ENCODE measurements at places on chromosomes 16 and 17.

DNA sequence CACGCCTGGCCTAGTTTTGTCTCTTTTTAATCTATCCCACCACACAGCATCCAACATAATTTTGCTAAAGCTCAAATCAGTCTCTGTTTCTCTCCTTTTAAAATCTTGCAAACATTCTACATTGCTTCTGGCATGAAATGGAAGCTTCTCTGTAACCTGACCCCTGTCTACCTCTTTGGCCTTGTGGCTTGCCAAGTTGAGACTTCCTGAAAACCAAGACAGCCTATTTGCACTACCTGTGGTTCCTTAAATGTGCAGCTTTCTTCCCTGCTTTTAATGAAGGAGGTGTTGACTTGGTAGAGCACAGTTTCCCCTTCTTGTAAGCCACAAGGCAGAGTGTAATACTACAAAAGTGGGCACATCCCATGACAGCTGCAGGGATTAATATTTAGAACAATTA is 6.0 kb upstream of the CCL3 start:
- H3K27me3 ChIP-seq, result no peaks in the 10 kb centered on the region
- H3K4me3 ChIP-seq, result no peak overlapping the region

GRCh38 chr16:27195076-27195741 is 8.1 kb upstream of the KDM8 start:
- DNase-seq, result no peak
- no peaks in the 10 kb centered on the region for H3K4me1 ChIP-seq
- H3K27ac ChIP-seq, result no peak overlapping the region
- H3K27me3 ChIP-seq, result no peaks in the 10 kb centered on the region

GRCh38 chr17:17693253-17694168 is 12.3 kb downstream of the RAI1 start:
- H3K4me3 ChIP-seq, result peak overlapping the region; percentile 53
- peaks cover 26% of the 10 kb centered on the region for H3K4me1 ChIP-seq
- no peaks in the 10 kb centered on the region for H3K27me3 ChIP-seq
- peak overlapping the region; percentile 79 for H3K27ac ChIP-seq

DNA sequence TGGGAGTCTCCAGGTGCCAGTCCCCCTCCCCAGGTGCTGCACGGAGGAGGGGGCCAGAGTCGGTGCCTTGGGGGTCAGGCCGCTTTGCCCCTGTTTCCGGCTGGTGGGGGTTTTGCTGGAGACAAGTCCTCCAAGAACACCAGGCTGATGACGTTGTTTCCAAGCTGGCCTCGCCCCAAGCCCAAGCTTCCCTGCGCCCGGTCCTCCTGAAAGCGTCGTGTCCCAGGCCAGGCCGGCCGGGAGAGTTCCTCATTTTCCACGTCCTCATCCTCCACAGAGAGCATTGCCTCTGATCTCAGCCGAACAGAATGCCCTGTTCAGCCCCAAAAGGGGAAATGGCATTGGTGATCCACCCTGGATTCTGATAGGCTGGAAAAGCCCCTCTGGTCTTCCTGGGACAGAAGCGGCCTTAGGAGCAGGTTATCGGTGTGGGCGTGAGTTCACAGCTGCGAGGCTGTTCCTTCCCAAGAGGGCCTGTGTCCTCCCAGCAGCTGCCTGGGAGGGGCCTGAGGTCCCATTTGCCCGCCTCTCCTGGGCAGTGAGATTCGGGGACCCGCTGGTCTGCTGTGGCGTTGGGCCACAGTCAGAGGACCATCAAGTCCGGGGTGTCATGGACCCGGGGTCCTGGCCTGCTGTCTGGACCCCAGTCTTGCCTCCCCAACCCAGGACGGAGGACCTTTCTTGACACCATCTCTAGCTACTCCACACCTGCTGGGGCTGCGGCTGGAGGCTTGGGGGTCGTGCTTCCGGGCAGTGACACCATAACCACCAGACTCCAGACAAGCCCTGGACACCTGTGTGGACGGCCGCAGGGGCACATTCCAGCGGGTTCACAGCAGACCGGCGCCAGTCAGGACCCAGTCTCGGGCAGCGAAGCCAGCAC is 7.1 kb downstream of the SOX8 start:
- H3K4me3 ChIP-seq, result no peak overlapping the region
- H3K36me3 ChIP-seq, result no peaks in the 10 kb centered on the region
- H3K27ac ChIP-seq, result no peak overlapping the region
- no peak for DNase-seq
- no peaks in the 10 kb centered on the region for H3K27me3 ChIP-seq

DNA sequence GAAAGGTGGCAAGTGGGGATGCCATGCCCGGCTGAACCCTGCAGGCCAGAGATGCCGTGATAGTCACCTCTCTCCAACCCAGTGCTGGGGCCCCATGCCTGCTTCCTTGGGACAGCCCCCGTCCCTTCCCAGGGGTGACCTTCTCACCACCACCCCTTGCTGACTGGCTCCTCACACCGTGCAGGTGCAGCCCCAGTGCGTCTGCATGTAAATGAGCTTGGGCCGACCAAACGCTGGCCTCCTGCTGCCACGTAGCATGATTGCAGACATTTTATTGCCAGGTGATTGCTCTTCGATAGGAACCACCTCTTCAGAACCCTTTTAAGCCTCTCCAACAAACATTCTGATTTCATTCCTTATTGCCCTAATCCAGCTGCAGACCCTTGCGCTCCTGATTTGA is 32.5 kb downstream of the ASIC2 start:
- DNase-seq, result no peak
- no peaks in the 10 kb centered on the region for H3K4me1 ChIP-seq

DNA sequence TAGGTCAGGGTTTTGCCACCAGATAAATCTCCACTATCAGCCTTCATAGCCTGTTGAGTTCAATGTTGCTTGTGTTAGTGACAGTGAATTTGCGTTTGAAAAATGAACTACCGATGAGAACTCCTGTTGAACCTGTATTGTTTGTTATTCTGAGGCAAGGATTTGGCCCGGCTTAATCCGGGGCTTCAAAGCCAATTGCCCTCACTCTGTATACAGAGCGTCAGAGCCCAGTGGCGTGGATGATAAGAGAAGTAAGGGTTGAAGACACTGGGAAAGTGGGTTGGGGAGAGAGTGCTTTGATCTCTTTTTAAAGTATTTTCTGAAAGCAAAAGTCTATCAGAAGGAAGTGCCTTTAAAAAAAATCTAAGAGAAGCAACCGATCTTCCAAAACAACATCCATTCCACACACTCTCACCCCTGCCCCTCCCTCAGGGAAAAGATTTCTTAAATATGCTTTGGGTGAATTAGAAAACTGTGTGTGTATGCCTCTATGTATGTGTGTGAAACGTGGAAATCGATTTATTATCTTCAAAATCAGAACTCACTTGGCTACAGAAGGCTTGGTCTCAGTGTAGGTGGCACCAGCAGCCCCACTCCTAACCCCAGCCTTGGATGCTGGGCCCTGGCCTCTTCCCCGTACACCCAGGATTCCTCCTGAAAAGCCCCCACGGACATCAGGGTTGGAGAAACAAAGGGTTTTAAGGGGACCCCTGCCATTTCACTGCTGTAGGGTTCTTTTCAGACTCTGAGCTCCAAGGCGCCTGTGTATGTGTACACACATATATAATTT is 8.8 kb downstream of the TBX4 start:
- H3K36me3 ChIP-seq, result no peaks in the 10 kb centered on the region
- no peaks in the 10 kb centered on the region for H3K27me3 ChIP-seq
- no peak overlapping the region for H3K4me3 ChIP-seq
- H3K27ac ChIP-seq, result no peak overlapping the region
